T-cell (primary cell): ENCODE measurements at places on chromosomes 11 and 22.

GRCh38 chr11:1870721-1871466 lies 18.0 kb downstream of the LSP1 start:
- DNase-seq, result peak; percentile 48

DNA sequence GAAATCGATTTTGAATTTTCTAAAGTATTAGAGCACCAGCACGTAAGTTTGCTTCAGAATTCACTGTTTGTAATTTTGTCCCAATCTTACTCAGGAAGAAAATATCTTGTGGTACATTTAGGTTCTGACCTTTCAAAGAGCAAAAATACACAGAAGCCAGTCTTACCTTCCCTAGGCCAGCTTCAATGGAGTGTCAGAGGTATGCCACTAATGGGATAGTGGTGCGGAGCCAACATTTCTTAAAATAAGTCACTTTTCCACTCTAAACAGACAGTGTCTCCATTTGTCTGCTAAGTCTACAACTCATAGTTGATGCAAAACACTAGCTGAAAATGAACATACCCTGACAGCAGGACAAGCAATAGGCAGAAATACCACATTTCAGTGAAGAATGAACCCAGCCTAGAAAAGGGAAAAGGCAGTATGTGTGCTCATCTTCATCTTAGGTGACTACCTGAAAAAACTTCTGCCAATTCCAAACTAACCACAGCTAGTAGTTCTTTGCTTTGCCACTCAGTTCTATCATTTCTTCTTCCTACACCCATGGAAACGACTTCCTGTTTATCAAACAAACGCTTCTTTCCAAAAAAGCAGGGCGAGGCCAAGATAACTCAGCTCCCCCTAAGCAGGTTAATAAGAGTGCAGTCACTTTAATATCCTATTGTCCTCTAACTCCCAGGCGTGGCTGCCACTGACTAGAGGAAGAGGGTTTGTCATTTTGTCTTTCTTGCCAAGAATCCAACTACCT lies 94.0 kb upstream of the APOA1 start:
- peak; percentile 33 for DNase-seq

- DNase-seq, result no peak
Observed at GRCh38 chr11:3115321-3115720, 49.8 kb downstream of the OSBPL5 start.

DNA sequence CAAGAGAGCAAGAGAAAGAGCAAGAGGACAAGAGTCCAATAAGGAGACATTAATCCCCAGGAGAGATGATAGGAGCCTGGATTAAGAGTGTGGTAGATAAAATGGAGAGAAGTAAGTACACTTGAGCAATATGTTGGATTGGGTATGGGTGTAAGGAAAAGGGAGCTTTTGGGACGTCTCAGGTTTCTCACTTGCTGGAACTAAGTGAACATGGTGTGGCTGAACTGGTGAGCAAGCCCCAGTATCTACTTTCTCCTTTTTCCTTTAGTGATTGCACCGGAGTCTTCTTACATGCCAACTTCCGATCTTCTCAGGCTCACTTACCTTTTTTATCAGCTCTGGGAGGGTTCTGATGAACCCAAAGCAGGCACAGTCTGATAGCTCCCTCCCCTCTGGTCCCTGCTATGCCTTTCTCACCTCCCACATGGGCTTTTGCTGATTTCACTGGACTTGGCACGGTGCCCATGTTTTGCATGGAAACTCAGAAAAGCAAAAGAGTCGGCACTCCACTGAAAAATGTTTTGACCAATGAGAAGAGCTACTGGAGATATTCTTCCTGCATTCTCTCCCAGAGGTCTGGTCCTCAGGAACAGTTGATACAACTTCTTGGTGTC lies 14.5 kb upstream of the APLNR start:
- DNase-seq, result no peak

DNA sequence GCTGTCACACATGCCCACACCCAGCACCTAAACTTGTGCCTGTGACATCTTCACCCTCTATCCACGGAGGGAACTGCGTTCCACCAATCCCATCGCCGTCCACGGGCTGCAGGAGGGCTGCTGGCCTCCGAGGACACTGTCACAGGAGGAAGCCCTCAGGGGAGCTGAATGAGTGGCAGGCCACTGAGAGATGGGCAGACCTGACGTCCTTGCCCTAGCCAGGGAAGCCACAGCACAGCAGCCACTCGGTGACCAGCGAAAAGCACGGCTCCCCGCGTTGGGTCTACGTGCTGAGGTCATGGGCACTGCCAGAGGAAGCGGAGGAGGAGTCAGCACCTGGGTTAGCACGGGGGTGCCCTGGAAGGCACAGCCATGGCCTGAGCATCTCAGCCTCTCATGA lies 50.5 kb downstream of the IGSF9B start:
- DNase-seq, result no peak

DNA sequence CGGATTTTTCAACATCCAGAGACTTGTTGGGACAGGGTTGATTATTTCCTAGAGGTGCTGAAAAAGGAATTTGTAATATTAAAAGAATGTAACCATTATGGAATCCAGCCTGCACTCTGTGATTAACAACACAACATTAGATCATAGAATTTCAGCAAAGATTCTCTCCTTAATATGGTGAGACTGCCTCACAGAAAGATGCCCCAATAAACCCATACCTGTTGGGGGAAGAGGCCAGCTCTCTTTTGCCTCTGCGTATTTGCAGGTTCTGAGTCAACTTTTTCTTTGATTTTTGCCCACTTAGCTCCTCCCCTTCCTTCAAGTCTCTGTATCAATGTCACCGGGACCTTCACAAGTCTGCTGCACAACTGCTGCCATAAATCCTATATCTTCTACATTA lies 12.4 kb upstream of the MTMR3 start:
- DNase-seq, result no peak

DNA sequence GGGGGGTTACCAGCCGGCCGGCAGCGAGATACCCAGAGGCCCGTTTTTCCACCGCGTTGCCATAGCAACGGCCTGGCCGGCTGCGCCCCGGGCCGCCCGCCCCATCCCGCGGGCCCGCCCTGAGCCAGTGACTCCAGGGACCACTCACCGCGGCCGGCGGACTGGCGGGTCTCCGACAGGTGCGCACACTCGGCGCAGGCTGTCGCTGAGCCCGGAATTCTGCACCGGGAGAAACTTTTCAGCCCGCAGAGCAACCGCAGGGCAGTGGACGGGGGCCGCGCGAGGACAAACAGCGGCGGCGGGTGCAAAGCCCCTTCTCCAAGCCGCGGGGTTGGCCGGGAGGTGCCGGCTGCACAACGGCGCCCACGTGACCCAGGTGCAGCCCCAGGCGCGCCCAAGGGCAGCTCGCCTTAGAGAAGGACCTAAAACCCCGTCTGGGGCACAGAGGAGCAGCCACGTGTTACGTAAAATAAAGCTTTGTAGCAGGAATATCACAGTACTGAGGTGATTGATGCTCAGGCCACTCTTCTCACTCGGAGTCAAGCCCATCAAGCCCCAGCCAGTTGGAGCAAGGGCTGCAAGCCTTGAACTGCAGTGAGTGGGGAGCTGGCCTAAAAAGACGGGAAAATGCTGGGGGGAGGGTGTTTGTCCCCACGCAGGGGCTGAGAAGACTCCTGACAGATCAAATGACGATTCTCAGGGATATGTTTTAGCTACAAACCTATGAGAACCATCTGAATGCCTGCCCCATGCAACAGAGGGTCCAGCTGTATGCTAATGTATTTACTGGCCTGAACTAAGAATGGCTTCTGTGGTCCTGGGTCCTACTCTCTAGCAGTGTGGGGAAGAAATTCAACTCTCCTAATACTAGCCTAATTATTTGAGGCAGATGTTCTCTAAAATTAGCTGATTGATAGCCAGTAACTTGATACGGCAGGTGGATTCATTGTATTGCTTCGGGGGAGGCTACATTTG lies at the start of gene STK33:
Gene STK33 (minus strand): TSS at position 294 of the 975 bp plus-strand sequence. CDS start 119,323 bp downstream, outside the sequence.
- no peak for DNase-seq

DNA sequence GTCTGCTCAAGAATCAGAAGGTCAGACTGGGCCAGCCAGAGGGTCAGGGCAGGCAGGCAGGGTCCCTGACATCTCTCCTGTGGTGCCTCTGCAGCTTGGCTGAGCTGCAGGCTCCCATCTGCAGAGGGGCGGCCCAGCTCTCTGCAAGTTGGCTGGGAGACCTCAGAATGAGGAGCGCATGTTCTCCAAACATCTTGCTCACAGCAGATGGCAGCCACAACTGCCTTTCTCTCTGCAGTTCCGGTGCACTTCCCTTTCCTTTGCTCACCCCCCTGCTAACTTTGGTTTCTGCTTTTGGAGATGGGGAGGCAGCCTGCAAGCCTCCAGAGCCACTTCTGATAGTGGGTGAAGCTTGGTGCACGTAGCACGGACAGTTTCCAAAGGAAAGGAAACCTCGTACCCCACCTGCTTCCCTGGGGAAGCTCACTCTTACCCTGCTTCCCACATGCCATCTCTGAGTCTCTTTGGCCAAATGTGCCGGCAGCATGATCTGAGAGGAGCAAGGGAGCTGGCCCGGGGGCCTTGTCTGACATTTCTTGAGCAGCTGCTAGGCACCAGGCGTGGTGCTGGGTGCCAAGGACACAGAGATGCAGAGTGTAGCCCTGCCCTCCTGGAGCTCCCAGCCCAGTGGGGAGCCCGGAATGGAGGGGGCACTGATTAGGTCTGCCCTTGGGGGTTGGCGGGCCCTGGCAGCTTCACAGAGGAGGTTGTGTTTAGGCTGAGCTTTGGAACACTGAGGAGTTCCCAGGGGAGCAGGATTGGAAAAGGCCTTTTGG lies 18.2 kb downstream of the DAGLA start:
- DNase-seq, result peak; percentile 22

GRCh38 chr11:61290905-61291690 lies 4.0 kb downstream of the VWCE start:
- no peak for DNase-seq

GRCh38 chr11:65422633-65423515 lies at the start of gene NEAT1:
Gene NEAT1 (plus strand): TSS chr11:65422798.
- DNase-seq, result peak; percentile 77

GRCh38 chr11:22807855-22808570 lies 21.6 kb downstream of the SVIP start:
- no peak for DNase-seq

DNA sequence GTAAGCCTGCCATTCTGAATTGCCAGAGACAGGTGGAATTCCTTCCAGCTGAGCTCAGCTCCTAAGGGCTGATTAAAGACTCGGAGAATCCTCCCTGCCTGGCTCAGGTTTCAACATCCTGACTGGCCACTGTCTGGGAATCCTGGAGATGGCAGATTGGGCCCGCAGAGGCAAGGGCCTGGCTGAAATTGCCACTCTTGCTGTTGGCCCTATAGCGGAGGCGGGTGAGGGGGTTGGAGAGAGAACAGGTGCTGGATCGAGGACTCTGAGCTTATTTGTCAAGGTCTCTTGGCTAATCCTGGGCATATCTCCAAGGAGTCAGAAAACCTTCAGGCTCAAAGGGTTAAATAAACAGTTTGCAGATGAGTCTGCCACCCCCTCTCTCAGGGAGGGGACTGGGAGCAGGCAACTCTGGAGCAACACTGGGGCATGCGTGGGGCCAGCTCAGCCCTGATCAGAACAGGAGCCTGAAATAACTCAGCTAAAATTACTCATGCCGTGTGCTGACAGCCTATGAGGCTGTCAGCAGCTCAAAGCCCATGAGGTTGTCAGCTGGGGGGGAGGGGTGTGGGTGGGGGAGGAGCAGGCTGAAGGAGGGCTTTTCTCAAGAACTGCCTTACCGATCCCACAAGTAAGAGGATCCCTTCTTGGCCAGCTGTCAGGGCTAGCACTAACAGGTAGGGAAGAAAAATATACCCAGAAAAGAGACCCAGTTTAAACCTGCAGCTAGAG lies 14.7 kb upstream of the MFRP start:
- no peak for DNase-seq

DNA sequence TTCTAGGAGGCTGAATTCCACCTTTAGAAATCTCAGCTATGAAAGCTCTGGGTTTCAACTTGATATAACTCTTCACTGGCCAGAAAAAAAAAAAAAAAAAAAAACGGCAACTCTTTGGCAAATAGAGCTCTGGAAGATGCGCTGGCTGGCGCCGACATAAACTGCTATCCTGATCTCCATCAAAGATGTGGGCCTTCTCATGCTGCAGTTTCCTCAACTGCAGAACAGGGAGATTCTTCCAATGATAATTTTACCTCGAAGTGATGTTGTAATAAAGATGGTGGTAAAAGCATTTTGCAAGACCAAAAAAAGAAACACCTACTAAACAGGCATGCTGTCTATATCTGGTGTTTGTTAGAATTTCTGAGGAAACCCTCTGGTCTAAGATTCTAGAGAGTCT lies 20.3 kb downstream of the FLI1 start:
- DNase-seq, result no peak

- DNase-seq, result no peak
Observed at GRCh38 chr22:38201371-38201710, 453 bp upstream of the MAFF start.

- DNase-seq, result no peak
Observed at GRCh38 chr11:44789496-44789895, 62.7 kb downstream of the TSPAN18 start.

- DNase-seq, result no peak
Observed at GRCh38 chr11:30983776-30984441, 385.6 kb downstream of the DCDC1 start.

- DNase-seq, result no peak
Observed at GRCh38 chr11:111719379-111719778, 46.8 kb downstream of the PPP2R1B start.

DNA sequence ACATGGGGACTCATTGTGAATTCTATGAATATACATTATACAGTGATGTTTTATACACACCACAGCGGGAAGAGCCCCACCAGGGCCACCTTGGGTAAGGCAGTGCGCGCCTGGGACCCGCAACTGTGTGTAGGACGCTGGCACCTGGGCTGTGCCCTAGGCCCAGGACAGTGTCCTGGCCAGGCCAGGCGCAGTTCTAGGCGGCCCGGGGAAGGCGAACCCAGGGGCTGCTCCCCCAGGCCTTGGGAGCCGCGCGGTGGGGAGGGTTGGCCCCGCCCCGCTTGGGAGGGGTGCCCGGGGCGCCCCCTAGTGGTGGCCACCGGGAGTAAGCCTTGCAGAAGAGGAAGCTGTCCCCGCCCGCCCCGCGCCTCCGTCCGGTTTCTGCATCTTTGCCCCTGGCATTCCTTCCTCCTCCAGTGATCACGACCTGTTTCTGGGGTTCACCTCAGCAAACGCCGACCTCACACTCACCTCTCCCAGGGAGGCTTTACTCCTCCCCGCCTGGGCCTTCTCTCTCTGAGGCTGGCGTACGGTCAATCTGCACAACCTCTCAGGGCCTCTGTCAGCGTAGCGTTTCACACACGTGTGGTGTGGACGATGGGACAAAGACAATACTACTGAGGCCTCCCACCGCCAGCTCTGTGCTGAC lies 9.5 kb upstream of the EHD1 start:
- DNase-seq, result peak; percentile 86

- DNase-seq, result no peak
Observed at GRCh38 chr11:4202749-4203148, 108.2 kb downstream of the RRM1 start.

DNA sequence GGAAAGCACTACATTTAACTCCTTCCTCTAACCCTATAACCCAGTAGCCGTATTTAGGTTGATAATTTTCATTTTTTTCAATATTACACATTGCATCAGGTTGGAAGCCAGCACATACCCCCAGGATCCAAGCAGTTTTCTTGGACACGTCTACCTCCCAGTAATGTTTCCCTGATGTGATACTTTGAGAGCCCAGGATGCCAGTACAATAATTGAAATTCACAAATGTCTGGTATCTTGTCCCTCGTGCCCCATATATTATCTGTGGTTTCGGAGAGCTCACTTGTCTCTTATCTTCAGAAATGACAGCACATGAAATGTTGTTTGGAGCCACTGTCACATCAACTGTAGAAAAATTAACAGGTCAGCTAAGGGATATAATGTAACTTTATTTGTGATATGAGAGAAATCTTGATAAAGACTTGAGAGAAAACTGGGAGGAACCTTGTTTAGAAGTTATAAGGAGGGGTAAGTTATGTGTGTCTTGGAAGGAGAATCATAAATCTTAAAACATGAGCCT lies 19.8 kb downstream of the TRIM5 start:
- no peak for DNase-seq

GRCh38 chr11:64132191-64132771 lies 33.6 kb downstream of the MACROD1 start:
- no peak for DNase-seq
